Stimulated activated CD4-positive, alpha-beta T cell treated with anti-CD3 and anti-CD28 coated beads, Interleukin-15, amount 100 ng/mL, for 48 hours (primary cell): ENCODE measurements at places on chromosomes 7 and 10.

DNA sequence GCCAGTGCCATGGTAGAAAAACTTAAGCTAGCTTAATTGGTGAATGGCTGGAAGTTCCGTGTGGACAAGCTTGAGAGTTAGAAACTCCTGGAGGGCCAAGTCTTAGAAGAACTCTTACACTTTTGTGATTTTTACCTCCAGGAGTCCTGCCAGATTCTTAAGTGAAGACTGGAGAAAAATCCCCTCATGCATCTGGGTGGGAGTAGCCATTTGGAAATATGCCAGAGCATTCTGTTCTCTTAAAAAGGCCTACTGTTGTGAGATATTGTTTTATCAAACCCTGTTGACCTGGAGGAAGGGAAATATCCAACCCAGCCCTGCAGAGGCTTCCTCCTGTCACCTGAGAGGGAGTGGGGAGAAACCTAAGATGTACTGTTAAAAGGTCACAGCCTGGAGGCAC is 17.6 kb upstream of the MCM10 start:
- DNase-seq = no peak

DNA sequence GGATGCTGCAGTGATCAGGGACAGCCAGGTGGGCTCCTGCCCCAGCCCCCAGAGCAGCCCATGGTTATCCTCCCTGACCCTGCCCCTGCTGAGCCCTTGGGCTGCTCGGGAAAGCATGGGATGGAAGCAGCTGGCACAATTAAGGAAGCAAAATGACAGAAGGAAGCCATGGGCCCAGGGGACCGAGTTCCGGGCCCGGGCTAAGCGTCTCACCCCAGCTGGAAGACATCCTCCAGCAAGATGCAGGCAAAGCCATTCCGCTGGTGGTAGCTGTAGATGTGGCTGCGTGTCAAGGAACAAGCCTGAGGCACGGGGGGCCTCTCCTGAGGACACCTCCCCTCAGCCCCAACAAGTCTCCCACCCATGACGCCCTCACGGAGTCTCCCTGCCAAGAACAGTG is 1.1 kb downstream of the ATG9B start:
- DNase-seq = no peak

GRCh38 chr10:130042381-130042780 is 68.2 kb downstream of the C10orf143 start:
- no peak for DNase-seq

GRCh38 chr7:2738766-2739549 is 51.0 kb downstream of the AMZ1 start:
- DNase-seq = no peak

DNA sequence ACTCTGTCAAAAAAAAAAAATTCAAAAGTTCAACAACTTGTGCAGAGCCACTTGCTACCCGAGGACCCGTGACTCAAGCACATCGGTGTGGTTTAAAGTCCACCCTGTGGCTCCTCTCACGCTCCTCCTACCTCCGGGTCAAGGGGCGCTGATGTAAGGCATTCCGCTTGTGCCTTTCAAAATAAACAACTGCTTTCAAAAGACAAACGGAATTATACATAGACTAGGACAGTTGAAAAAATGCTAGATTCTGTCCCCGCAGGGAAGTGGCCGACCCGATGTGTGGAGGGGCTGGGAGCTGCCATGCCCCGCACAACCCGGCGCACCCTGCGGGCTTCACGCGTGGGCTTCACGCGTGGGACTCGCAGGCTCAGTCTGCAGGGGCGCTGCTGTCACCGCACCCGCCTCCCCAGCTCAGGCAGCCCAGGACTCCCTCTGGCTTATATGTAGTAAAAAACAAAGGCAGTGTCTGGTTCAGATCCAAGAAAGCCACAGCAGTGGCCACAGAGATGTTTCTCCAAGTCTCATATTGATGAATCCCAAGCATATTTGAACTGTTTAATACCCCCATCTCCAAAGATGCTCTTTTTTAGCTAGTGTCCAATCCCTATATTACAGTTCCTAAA is 239.7 kb upstream of the INHBA start:
- DNase-seq = no peak

GRCh38 chr7:76037310-76037709 is 10.5 kb downstream of the STYXL1 start:
- no peak for DNase-seq

DNA sequence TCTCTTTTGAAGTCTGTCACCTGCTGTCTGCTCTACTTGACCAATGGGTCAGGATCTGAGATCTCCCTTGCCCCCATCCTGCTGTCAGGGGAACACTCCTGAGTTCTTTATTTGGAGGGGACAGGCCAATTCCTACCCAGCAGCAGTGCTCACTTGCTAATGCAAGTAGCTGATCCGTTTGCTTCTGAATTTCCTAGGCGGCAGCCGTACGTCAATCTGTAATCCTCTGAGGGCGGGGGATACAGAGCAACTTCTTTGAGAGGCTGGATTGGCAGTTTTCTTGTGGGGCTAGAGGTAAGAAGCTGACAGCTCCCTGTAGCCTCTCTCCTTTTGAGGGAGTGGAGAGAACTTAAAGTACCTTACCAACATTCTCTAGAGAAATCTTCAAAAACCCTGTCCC is 36.6 kb downstream of the TYW1 start:
- DNase-seq = no peak

DNA sequence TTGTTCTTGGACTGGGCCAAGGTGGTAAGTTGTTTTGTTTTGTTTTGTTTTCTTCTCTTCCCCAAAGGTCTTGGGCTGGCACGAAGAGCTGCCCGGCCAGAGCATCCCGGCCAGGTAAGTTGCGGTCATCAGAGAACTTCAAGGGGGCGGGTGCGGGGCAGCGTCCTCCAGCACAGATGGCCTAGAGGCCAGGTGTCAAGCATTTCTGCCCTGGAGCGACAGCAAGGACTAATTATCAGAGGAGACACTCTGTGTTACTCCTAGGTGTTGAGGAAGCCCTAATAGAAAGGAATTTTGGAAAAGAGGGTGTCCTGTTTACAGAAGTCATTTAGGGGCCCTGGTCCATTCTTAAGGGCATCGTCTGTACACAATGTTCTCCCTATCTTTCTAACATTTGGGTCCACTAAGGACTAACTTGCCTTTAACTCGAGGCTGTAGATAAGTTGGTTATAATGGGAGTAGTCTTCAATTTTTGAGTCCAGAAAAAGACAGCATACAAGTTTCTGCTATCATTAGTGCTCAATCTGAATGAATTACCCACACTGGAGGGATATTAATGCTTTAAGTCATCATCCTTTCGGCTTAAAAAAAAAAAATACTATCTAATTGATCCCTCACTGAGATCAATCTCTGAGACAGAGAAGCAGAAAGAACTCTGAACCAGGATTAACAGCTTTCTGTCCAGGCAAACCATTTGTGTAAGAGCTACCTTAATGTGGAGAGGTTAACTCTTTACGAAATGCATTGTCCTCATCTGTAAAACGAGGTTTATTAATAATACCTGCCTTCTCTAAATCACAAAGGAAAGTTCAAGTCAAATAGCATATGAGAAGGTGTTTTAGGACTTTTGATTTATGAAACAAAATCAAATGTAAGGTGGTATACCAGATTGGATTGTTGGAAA is 1.5 kb downstream of the ITGB8 start:
- no peak for DNase-seq
